Muscle of leg (tissue), 16 donors: ENCODE measurements at places on chromosomes 4 and X. TPM values are rescaled to one million over a fixed set of nuclear protein-coding genes. Genes with fewer than 3 reads are reported as not detected.
A peak's percentile ranks its signal among the peaks of the same experiment; 100 is the strongest.

DNA sequence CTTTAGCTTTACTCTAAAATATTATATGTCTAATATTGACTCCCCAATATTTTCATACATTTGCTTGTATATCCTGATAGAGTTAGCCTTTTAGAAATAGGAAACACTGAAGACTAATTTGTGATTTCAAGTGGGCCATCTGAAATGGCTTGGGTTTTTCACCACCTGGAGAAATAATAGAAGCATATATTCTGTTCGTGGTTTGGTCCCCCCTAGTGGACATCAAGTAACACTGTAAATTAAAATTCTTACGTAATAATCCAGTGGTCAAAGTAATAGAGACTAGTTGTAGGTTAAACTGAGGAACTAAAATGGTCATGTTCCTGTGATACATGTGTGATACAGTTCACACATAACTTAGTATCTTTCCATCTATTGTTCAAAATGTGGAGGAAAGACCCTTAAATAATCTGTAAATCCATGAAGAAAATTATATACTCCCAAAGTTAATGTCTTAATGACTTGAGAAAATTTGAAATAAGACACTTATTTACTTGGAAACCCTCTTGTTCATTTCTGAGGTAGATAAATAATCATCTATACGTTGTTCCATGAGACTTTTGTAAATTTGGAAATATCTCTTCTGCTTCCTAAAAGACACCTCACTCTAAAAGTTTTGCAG is 79.8 kb upstream of the SMARCAD1 start:
- peak; percentile 9 for DNase-seq

GRCh38 chr4:82744284-82744968 is 54.2 kb downstream of the SCD5 start:
- DNase-seq: no peak

DNA sequence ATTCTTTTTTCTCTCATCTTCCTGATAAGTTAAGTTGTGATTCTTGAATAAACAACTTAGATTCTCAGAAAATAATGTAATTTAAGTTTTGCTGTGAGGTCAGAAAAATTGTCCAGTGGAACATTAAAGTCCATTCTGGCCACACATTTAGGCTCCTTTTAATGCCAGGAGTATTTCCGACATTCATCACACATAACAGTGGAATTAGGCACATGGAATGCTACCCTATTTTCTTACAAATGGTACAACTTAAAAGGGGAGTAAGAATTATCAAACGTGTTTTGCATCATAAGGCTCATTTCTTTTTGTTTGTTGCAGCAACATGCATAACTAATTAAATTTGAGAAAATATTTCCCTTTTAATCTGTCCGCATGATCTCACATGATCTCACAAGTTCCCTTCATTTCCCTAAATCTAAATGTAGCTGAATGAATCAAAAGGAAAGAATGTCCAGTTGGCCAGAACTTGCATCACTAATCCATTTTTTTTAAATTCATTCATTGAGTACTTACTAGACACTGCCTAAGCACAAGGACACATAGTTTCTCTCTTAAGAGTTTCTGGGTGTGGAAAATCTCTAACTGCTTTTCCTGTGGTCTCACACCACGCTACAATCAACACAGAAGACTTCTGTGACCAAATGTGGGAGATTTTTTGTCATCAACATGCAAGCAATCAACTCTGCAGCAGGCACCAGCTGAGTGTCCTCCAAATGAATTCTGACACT is 22.0 kb downstream of the SPARCL1 start:
- peak; percentile 73 for DNase-seq

- DNase-seq: peak; percentile 57
Observed at GRCh38 chr4:52192721-52193135, 141.6 kb downstream of the SPATA18 start.

DNA sequence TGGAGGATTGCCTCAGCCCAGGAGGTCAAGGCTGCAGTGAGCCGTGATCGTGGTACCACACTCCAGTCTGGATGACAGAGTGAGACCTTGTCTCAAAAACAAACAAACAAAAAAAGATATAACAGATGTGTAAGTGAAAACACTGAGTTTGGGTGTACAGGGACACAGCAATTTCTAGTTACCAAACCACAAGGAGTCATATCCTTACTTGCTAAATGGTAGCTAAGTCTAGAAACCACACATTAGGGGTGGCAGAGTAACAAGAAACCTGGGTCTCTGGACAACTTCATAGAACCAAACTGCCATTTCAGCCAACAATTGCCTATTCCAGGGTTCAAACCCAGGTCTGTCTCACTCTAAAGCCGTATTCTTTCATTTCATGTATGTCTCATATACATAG is 20.8 kb downstream of the PPEF2 start:
- DNase-seq: no peak

DNA sequence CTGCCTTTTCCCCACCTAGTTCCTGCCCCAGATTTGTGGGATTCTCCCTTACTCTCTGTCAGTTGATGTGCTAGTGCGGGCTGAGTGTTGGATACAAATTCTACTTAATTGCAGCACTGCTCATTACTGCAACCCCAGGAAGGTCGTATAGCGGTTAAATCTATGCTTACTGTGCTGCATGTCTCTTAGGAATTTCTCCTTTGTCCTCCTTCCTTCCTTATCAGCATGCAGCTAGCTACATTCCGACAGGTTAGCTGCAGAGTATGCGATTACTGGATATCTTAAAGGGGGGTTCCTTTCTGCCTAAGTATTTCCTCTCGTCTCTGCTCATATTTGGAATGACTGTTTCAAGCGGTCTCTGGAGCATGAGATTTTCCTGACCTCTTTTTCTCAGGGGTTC is 662.8 kb downstream of the TLL1 start:
- DNase-seq: no peak

GRCh38 chr4:151921811-151922210 is 161.0 kb upstream of the GATB start:
- DNase-seq: no peak

DNA sequence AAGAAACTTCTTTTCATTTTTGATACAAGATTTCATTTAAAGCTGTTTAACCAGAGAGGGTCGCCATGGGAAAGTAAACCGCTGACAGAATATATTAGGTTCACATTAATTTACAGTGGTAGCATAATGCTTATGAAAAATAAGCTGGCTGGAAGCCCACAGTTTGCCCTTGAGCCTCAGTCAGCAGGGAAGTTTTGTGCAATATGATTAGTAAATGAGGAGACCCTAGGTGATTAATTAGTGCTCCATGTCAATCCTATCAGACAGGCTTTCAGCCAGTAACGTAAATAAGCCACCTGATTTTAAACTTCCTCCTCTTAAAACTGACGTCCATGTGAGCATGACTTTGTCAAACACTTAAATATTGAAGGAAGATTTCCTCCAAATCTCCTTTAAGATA is 134.2 kb downstream of the TSPAN5 start:
- no peak for DNase-seq

- DNase-seq: no peak
Observed at GRCh38 chr4:39486221-39486804, 27.5 kb downstream of the LIAS start.

The ADGRL3 gene
- 33.2 TPM for polyA plus RNA-seq
